ENCODE measurements at places on chromosomes 16 and 17.

DNA sequence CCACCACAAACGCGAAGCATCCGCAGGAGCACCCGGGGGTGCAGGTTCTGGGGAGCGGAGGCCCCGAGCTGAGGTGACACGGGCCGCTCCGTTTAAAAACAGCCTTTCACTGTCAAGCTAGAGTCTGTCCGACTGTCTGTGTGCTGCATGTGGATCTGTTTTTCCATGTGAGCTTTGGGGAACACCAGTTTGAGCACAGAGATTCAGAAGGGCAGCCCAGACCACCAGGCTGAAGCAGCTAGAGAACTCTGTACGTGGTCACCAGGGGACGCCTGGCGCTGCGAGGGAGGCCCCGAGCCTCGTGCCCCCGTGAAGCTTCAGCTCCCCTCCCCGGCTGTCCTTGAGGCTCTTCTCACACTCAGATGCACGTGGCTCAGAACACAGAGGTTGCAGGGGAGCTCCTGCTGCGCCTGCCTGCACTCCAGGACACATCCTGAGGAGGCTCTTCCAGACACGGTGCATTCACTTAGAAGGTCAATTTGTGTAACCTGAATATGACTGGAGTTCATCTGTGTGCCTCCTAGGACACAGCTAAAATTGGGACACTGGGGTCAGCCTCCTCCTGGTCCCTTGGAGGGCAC lies 15.7 kb upstream of the FOXK2 start:
- no peak for DNase-seq

DNA sequence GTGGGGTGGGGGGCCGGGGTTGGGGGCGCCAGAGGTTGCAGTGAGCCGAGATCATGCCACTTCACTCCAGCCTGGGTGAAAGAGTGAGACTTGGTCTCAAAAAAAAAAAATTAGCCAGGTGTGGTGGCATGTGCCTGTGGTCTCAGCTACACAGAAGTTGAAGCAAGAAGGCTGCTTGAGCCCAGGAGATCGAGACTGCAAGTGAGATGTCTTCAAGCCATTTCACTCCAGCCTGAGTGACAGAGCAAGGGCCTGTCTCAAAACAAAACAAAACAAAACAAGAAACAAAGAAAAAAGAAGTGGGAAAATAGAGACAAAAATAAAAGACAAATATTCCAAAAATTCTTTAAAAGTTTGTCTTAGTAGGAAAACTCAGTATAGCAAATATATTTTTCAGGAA lies 135.1 kb upstream of the CORO6 start:
- no peak for DNase-seq

DNA sequence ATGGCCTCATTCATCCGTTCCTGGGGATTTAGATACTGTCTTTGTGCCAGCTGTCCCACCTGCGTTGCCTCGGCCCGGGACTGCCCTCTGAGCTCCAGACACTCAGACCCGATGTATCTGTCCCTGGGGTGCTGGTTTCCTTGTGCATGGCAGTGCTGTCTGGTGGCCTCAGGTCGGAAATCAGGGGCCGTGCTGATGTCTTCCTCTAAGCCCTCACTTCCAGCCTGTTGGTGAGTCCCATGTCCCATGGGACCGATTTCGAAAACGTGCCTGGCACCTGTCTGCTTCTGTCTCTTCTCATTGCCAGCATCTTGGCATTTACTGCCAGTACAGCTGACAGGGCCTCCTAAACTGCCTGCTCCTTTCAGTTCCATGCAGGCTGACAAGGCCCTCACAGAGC lies 22.1 kb downstream of the NT5M start:
- no peak for DNase-seq

DNA sequence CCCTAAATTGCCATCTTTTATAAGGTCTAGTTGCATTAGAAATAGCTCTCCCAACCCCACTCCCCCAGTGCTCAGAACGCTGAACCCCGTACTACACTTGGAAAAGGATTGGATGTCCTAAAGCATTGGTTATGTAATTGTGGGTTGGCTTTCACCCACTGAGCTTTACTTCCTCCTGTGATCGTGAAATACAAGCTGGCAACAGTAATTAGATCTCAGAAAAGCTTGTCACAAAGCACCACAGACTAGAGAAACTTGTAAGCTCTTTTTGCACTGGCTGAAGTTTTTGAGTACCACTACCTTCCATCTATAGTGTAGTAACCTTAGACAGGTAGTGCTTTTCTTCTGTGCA lies 54.4 kb downstream of the SIAH1 start:
- no peak for DNase-seq

GRCh38 chr16:11328172-11329070 lies 16.8 kb upstream of the RMI2 start:
- DNase-seq, result peak; percentile 34

GRCh38 chr16:2157480-2158261 lies 2.1 kb downstream of the TRAF7 start:
- DNase-seq, result no peak

DNA sequence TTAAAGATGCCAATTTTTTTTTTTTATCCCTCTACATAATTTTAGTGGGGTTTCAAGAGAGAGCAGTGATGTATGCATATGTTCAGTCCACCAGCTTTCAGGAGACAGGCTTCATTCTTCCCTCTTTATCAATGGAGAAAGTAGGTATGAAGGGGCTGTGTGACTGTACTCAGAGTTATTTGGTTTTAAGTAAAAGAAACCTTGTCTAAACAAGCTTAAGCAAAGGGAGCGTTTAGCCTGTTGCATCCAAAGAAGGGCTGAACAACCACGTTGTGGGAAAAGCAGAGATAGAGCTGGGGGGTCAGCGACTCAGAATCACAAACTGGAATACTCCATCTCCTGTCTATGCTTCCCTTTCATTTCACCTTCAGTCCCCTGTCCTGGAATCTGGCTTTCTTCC lies 50.4 kb upstream of the HAS3 start:
- no peak for DNase-seq

GRCh38 chr16:81551821-81552304 lies 107.3 kb downstream of the CMIP start:
- no peak for DNase-seq

Measured in stimulated activated CD4-positive, alpha-beta T cell treated with anti-CD3 and anti-CD28 coated beads, Interleukin-4, amount 100 ng/mL, for 1 hour (primary cell).